ENCODE measurements at places on chromosomes 7 and 10.

GRCh38 chr10:88557658-88558057, 25.5 kb downstream of the RNLS start:
- no peak for DNase-seq

DNA sequence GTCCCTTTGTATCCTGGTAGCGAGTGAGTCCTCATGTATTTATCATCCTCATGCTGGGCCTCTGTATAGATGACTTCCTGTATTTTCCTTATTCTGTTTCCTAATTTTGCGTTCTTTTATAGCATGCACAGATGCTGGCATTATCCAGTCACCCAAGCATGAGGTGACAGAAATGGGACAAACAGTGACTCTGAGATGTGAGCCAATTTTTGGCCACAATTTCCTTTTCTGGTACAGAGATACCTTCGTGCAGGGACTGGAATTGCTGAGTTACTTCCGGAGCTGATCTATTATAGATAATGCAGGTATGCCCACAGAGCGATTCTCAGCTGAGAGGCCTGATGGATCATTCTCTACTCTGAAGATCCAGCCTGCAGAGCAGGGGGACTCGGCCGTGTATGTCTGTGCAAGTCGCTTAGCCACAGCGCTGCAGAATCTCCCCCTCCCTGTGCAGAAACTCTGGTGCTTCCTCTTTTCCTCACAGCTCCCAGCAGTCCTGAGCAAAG, 183.1 kb upstream of the PRSS58 start:
- DNase-seq: no peak

DNA sequence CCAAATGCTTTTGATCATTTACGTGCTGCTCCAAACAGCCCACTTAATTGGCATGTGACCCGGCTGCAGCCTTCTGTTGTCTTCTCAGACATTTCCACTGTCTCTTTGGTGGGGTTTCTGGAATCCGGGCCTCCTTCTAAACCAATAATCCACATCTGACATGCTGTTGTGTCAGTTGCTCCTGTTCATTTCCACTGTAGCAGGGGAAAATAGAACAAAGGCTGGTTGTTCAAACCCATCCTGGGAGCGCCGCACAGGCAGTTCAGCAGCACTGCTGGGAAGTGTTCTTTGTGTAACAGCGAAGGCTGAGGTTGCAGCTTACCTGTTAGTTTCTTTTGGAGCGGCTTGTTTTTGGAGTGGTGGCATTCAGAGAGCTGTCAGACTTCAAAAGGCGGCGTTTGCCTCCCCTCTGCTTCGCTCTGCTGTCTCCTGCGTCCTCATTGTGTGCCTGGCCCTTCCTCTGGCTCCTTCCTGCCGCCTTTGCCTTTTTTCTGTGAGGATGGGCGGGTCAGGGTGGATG, 149.4 kb downstream of the SNX10 start:
- no peak for DNase-seq

DNA sequence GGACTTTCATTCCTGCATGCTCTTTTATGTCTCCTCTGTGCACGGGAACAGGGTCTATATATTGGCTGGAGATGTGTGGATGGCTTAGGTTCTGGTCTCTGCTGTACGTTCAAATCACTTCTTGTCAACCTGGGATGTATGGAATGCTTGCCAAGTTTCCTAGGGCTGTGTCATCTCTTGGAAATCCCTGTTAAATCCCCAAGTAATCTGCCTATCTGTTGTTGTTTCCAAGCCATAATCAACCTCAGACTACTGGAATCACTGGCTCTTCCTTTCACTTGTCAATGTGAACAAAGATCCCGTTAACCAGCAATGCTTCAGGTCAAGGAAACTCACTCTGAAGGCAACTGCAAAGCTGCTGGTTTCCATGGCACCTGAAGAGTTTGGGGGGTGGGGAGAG, 93.3 kb upstream of the FAM171A1 start:
- no peak for DNase-seq

- peak; percentile 63 for DNase-seq
Observed at GRCh38 chr10:89029785-89030437, 39.3 kb downstream of the FAS start.

GRCh38 chr7:103658055-103659005, 212.3 kb upstream of the SLC26A5 start:
- DNase-seq: no peak

GRCh38 chr10:72328045-72328828, 26.5 kb downstream of the DNAJB12 start:
- DNase-seq: no peak

- DNase-seq: no peak
Observed at GRCh38 chr7:130649004-130649790, 19.4 kb downstream of the COPG2 start.

GRCh38 chr7:74417419-74417971, 36.2 kb upstream of the GTF2IRD1 start:
- peak; percentile 68 for DNase-seq

DNA sequence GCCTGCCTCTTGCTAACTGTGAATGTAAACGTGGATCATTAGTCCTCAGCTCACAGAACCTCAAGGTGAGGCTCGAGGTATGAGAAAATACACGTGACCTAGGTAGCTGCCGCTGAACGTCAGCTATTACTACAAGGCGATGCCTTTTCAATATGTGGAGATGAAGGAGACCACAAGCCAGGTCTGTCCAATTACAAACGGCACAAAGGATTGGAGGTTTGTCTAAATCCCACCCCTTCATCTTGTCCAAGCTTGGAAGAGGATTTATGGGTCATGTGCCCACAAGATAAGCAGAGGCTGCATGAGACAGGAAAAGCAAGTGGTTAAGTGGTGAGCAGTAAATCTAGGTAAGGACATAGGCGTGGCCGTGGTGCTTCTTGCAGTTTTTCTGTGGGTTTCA, 3.4 kb downstream of the H2BK1 start:
- no peak for DNase-seq

- no peak for DNase-seq
Observed at GRCh38 chr7:46486256-46487206, 565.5 kb upstream of the IGFBP3 start.

DNA sequence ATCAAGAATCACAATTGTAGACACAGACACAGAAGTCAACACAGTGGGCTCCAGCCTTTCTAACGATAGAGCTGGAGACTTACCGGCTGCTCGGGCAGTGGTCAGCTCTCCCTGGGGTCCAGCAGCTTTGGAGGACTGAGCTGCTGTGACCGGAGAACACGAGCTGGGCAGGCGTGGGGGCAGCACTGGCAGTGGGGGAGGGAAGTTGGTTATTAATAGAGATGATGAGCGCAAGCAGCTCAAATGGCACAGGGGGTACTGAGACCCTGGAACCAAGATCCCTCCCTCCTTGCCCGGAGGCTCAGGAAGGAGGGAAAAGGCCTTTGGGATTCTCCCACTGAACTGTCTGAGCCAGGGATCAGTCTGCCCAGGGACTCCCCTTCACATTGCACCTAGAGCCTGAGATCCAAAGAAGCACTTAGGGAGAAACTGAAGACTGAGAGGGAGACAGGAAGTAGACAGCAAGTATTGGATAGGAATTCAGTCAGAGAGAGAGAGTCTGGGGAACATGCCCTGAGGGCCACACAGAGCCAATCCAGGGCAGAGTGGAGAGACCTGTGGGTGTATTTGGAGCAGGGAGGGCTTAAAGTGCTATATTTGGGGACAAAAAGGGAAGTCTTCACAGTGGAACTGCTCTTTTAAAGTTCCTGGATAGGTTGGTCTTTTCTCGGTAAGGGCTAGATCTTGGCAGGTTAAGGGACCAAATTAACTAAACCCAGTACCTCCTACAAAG, at the start of gene MYOZ1:
MYOZ1 (minus strand) TSS at position 147 of the 733 bp plus-strand sequence. CDS start 1,457 bp downstream, outside the sequence.
- no peak for DNase-seq

DNA sequence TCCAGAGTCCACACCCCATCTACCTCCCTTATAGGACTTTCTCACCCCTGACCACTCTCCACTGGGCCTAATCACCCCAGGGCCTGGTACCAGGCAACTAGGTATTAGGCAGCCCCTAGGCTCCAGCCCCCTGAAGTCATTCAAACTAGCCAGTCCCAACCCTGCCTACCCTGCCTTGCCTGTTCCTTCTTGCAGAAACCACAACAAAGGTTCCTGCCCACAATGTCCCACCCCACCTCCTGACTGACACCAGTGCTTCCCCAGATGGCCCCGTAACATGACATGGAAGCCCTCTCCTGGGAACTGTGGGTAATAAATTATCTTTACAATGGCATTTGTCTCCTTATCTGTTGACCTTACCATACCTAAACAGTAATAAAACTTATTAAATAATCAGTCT, 100.6 kb upstream of the PDE1C start:
- no peak for DNase-seq

DNA sequence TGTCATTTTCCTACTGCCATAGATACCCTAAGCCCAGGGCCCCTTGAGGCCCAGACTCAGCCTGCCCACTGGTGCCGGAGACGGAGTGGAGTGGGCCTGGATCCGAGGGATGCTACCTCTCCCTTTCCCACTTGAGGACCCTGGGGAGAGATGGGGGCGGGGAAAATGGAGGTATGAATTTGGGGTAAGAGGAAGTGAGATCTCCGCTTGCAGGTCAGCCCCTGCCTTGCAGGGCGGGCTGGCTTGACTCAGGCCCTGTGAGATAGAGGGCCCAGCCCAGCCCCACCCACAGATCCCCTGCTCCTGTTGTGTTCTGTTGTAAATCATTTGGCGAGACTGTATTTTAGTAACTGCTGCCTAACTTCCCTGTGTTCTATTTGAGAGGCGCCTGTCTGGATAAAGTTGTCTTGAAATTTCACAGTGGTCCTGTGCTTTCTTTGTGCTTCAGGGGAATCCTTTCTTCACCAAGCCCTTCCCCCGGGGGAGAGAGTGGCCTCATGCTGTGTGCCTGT, 13.2 kb downstream of the YKT6 start:
- DNase-seq: no peak

GRCh38 chr10:102408728-102409603, 9.6 kb downstream of the PSD start:
- peak; percentile 75 for DNase-seq

DNA sequence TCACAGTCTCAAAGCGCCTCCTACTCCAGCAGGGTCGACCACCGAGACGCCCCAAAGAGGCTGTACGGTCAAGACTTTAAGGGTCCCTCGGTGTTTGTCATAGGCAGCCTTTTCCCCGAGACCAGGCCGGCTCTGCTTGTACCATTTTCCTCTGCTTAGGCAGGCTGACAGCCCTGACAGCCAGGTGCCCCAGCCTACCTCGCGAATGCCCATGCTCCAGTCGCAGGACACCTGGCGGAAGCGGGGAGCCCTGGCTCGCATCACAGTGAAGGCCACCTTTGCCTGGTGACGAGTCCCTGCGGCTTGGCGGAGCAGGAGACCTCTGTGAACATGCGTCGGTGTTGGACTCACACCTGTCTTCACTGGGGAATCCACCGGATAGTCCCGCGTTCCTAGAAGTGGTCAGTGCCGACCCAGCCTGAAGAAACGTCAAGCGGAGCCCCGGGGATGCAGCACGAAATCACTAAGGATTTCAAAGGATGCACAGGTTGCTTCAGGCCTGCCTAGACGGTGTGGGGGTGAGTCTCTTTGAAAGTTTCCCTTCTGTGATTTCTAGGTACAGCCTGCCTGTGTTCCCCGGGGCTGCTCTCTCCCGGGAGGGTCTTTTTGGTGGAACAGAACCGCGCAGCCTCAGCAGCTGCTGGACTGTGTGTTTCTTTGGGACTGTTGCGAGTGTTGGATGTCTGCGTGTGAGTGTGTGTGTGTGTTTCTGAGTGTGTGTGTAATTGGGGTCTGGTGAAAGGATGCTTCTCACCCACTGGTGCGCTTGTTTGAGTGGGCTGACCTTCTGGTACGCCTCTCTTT, 30.5 kb upstream of the ZNF273 start:
- no peak for DNase-seq

GRCh38 chr7:74094224-74095101, 10.9 kb downstream of the LIMK1 start:
- peak; percentile 77 for DNase-seq

GRCh38 chr10:13448216-13448615, 80.6 kb downstream of the BEND7 start:
- no peak for DNase-seq

DNA sequence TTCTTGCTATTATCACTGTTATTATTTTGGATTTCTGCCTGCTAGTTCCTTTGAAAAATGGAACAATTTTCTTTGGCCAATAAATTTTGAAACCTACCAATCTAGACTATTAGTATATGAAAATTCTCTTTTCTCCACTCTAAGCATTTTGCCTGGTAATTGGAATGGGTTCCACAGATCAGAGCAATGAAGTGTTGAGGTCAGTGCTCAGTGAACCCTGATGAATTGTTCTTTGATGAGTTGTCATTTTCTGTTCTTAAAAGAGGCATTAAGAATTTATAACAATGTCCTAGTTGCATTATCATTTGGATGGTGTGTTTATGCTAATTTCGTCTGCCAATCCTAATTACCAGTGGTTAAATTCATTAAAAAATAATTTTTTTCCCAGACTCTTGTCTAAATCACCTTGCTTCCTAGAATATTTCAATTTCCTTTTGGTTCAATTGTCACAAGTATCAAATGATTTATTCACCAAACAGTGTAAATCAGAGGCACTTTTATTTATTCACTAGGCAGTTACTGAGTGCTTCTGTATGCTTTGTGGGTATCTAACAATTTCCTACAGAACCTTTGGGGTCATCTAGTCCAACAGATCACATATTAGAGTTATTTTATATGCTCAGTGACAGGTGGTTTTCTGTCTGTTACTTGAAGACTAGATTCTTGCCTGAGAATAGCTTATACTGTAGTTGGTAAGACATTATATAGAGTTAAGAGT, 239.0 kb downstream of the DNAJB9 start:
- no peak for DNase-seq

DNA sequence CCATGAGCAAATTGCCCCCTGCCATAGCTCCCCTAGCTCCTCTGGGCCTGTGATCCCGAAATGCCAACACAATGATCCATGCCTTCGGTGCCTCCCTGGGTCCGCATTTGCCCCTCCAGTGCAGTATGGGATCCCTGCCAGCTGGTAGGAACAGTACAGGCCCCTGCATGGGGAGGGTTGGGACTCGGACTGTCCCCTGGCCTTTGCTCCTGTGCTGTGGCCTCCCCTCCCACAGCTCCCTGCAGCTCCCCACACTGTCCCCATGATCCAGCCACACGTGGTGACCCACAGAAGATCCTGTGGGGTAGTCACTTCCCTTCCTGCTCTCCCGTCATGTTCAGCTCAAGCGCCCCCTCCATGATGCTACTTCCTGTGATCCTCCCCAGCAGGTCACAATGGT, 140.3 kb downstream of the MAPK8 start:
- DNase-seq: peak; percentile 15

DNA sequence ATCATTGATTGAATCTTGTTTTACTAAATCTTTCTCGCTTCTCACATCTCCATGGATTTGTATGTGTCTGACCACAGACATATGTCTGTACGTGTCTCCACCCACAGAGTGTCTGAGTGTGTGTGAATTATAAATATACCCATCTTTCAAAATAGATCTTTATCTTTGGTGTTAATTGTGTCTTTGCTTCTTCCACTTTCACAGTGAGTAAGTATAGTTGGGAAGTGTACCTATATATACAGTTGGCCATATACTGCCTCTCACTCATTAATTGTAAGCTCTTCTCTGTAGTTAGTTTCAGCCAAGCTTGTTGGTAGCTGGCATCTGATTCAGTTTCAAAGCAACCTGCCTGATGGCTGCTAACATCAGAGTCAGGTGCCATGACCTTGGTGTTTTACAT, 18.4 kb downstream of the EEPD1 start:
- no peak for DNase-seq

Data from activated CD4-positive, CD25-positive, alpha-beta regulatory T cell treated with anti-CD3 and anti-CD28 coated beads, Interleukin-2, amount 50 U/mL, for 72 hours (primary cell).